Large intestine (tissue), 12 donors: ENCODE measurements at places on chromosomes 6 and 20. TPM values are rescaled to one million over a fixed set of nuclear protein-coding genes. Genes with fewer than 3 reads are reported as not detected.
A peak's percentile ranks its signal among the peaks of the same experiment; 100 is the strongest.

The KHDC1L gene
- polyA plus RNA-seq = 0.13 TPM

- DNase-seq = no peak
Measured at GRCh38 chr6:83117802-83118201, 50.3 kb downstream of the DOP1A start.

The MYLIP gene
- polyA plus RNA-seq = 41.1 TPM

The HCRTR2 gene
- 0.10 TPM for polyA plus RNA-seq

The CCN6 gene
- 0.43 TPM for polyA plus RNA-seq

- no peak for DNase-seq
Measured at GRCh38 chr6:137878486-137879285, 11.6 kb downstream of the TNFAIP3 start.

The THBD gene
- 5.7 TPM for polyA plus RNA-seq

DNA sequence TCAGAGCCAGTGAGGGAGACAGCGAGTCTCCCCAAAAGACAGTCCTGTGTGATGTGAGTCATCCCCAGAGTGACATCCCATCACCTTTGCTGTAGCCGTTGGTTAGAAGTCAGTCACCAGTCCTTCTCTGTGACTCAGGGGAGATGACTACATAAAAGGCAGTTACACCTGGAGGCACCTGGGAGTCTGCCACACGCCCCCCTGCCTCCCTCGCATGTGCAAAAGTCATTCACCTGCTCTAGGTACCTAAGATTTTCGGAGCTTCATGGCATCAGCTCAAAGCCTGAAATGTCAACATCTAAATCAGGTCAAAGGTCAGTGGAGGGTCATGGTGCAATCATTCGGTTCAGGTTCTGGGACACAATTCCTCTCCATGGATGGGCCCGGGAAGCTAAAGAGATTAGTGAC, 50.3 kb downstream of the PRR18 start:
- no peak for DNase-seq

DNA sequence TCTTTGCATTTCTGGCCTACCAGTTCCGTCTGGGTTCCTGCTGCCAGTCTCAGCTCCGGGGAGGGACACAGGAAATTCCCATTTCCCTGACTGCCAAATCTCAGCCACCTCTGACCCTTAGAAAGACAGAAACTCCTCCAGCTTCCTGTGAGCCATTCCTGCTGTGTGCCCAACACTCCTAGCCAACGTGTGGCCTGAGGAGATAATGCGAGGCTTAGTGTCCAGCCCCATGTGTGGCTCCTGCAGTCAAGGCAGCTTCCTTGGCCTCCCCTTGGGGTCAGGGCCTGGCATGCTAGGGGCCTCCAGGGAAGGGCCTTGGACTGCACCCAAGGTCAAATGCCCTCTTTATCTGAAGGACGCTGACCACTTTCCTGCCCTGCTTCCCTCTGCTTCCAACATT, 45.1 kb downstream of the MAFB start:
- DNase-seq = no peak

GRCh38 chr20:61901392-61902220, 164.1 kb downstream of the TAF4 start:
- no peak for DNase-seq

- no peak for DNase-seq
Measured at GRCh38 chr20:21390768-21391167, 6.6 kb downstream of the NKX2-4 start.

DNA sequence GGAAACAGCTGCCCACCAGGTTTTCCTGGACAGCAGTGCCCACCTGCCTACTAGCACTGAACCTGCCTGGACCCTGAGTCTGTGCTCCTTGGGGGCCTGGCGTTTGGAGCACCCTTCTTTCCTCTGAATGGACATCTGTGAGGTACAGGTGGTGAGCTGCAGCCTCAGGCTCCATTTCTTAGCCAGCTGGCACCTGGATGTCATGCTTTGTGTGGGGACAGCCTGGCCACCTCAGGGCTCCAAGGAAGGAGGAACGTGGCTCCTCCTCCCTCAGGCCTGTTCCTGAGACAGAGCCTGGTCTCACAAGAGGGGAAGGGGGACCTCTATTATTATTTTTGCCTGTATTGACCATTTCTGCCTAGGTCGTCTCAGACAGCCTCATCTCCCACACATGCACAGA, 8.1 kb downstream of the TMEM151B start:
- DNase-seq = no peak

GRCh38 chr20:47663354-47664067, 121.8 kb downstream of the SULF2 start:
- peak; percentile 62 for DNase-seq

GRCh38 chr6:20473518-20473917, 60.7 kb upstream of the CDKAL1 start:
- DNase-seq = no peak

DNA sequence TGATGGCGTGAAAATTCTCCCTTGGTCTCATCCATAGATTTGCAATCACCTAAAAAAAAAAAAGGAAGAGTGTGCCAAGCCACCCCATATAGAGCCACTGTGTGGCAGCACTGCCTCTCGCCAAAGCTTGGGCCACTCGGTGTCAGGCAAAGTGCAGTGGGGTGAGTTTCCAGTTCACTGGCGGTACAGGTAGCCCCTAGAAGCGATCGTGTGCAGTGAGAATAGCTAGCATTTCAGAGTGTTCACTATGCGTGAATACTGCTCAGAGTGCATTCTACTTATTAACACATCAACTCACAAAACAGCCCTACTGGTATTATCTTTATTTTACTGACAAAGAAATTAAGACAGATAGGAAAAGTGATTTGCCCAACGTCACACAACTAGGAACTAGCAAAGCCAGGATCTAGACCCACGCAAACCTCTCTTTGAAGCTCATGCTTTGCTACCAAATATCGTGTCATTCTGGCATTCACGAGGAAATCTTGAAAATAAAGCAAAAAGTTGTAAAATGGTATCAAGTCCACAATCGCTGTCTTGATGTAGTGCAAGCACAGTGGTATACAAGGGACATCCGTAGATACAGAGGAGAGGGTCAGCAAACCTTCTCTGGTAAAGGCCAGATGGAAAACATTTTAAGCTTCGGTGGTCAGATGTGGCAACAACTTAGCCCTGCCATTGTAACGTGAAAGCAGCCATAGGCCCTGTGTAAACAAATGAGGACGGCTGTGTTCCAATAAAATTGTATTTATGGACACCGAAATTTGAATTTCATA, 10.4 kb upstream of the GCNT2 start:
- peak; percentile 60 for DNase-seq

DNA sequence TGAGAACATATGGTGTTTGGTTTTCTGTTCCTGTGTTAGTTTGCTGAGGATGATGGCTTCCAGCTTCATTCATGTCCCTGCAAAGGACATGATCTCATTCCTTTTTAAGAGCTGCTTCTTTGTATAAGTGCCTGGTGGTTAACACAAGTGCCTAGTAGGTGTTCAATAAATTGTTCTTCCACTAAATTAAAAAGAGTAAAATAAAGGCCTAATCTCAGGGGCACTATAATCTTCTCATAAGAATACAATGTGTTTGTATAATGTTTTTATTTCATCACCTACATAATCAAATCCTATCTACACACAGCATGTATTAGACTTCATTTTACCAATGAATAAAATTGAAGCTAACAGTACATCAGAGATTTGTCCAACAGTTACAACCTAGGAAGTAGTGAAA, 252.7 kb downstream of the KHDC1L start:
- no peak for DNase-seq

DNA sequence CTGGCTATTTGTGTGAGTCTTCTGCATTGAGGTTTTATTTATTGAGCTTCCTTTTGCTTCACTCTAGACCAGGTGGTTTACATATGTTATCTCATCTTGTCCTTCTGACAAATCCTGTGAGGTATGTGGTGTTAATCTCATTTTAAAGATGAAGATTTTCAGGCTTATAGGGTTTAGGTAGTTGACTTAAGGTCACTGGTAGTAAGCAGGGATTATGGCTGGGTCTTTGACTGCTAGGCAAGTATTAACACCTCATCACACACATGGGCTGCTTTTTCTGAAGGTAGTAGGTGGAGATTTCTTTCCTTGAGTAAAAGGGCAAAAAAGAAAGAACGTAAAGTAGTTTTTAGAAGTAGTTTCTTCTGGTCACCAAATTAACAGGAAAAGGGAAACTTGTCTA, 72.6 kb downstream of the CDKAL1 start:
- DNase-seq = no peak

DNA sequence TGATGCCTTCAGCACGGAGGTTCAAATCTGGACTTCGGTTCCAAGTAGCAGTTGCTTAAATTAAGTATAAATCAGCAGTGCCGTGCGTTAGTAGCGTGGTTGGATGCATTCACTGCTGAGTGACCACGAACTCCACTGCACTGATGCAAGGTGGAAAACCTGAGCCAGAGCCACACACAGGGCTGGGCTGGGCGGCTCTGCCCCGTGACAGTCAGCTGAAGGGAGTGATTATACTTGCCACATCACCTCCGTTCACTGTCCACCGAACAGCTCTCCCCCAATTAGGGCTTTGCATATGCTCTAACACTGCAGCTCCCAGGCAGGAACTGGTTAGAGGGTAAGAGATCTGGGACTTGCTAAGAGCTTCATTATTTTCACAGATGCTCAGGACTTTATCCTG, 22.2 kb downstream of the PPP1R3G start:
- DNase-seq = peak; percentile 42
